ENCODE measurements at places on chromosomes 3 and 15. TPM values are rescaled to one million over a fixed set of nuclear protein-coding genes. Genes with fewer than 3 reads are reported as not detected.

DNA sequence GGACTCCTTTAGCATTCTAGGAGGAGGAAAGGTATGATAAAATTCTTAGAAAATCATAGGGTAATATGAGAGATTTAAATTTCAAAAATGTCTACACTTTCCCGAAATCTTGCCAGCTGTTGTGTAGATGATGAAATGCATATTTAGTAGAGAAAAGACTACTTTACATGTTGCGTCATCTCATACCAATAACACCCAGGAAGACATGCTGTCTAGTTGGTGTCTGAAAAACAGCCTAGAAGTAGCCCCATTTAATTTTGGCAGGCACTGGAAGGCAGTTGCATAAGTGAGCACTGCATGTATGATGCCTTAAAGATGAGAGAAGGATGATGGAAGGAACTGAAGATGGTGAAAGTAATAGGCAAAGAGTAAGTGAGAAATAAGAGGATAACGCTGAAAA is 310.5 kb upstream of the TPM1 start:
- no peak for DNase-seq

GRCh38 chr15:59039225-59039624 is 51.8 kb downstream of the RNF111 start:
- DNase-seq: no peak

- DNase-seq: no peak
Observed at GRCh38 chr15:94411285-94411684, 179.9 kb downstream of the MCTP2 start.

GRCh38 chr3:38255627-38256026 is 10.0 kb upstream of the SLC22A13 start:
- DNase-seq: no peak

DNA sequence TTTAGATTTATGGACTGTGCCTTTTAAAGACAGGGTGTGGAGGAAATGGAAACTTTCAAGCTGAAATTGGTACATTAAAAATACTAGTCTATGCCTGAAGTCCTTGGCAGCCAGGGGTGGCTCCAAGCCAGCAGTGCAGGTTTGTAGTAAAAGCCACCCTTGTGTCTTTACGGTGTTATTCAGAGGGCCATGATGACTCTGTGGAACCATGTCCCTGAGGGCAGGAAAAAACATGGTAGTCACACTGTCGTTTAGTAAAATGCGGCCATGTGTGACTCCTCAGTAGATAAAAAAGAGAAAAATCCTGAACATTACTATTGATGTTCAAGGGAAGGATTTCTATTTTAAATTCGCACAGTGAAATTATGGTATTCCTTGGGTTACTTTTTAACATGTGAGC is 2.7 kb downstream of the FAN1 start:
- DNase-seq: no peak

Gene SUSD5
- total RNA-seq: 1.7 TPM

Gene CX3CR1
- 11.4 TPM for total RNA-seq

Gene CCRL2
- total RNA-seq: 1.3 TPM

DNA sequence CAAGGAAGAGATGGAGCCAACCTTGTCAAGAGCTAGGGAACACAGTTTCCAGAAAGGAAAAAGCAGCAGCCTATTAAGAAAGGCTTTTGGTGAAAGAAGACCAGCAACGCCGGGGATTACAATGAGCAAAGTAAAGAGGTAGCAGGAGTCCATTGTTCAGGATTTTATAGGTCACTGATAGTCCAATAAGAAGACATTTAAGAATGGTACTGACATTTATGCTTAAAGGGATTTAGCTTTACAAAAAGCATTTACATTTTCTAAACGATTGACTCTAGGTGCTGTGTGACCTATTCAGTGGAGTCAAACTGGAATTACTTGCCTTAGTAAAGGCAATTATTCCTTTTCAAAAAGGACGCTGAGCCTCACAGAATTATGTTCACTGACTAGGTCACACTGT is 40.8 kb downstream of the CSNK1G1 start:
- no peak for DNase-seq

Gene TEX9
- total RNA-seq: 0.75 TPM

- DNase-seq: no peak
Observed at GRCh38 chr15:66838671-66839239, 136.7 kb downstream of the SMAD6 start.

DNA sequence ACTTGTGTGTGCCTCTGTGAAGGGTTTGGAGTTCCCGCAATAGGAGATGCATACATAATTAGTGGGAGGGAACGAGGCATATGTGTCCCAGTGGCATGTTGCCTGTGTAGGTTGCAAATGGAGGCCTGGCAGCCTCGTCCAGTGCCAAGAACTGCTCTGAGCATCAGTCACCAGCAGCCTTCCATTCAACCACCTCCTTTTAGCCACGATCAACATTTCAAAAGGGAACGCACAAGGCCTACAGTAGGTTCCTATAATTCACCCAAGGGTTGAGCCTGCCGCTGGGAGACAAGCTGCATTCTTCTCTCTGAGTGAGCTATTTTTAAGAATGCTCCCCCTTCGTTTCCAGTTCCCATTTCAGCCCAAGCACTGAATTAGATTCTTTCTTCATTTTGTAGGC is 78.8 kb upstream of the CTNNB1 start:
- no peak for DNase-seq

Gene UACA
- 54.9 TPM for total RNA-seq

- no peak for DNase-seq
Observed at GRCh38 chr15:27330326-27330725, 359.3 kb downstream of the GABRG3 start.

GRCh38 chr3:142027300-142027699 is 122.0 kb downstream of the TFDP2 start:
- no peak for DNase-seq

- no peak for DNase-seq
Observed at GRCh38 chr15:25862472-25863110, 536 bp downstream of the ATP10A start.

Measured in heart left ventricle (tissue), 16 donors.